SHP77 (cell line): ENCODE measurements at places on chromosomes 1 and 21.

- DNase-seq: no peak
Observed at GRCh38 chr21:43279578-43279894, 110.7 kb downstream of the CRYAA start.

- DNase-seq: no peak
Observed at GRCh38 chr1:202798792-202799331, 9.4 kb downstream of the KDM5B start.

GRCh38 chr1:153397051-153397923, 6.4 kb upstream of the S100A8 start:
- no peak for DNase-seq

GRCh38 chr1:162319493-162320175, 57.0 kb downstream of the SPATA46 start:
- DNase-seq: no peak

- no peak for DNase-seq
Observed at GRCh38 chr1:195594322-195594721, 1013.9 kb downstream of the KCNT2 start.

DNA sequence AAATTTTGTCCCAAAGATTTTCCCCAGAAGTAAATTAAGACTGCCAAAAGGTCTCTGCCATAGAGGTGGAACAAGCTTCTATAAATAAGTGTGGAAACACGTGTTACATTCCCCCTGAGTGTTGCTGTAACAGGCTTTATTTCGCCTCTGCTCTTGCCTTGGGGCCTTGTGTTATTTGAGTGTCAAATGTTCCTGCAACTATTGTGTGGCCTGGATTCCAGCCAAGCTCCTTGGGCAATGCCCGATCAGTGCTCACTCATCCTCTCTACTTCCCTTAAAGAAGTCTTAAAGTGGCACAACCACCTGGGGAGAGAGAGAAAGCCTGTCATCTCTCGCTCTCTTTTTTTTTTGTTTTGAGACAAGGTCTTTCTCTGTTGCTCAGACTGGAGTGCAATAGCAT, 156.7 kb downstream of the NR5A2 start:
- peak; percentile 22 for DNase-seq

DNA sequence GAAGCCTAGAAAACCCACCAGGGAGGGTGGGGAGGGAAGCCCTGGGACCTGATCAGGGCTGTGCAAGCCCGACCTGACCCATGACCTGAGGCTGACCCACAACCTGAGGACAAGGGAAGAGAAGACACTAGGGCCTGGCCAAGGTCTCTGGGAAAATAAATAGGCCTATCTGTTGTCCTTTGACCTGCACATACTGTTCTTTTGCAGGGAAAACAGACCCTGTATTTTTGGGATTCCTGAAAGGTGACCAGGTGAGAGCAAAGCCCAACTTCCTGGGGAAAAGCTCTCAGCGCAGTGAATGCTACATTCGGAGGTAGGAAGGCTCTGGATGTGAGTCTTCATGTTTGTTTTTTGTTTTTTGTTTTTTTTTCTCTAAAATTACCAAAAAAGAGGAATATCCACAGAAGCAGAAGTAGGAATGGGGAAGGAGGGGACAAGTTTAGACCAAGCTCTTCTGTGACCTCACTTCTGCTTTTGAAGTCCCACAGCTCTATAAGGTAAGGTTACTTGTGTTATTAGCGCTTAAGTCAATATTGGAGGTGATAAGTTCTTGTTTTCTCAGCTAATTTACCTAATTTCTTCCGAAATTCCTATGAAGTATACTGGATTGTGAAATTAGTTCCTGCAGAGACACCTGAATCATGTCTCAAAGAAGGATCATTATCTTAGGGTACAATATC, 26.2 kb upstream of the LYST start:
- DNase-seq: no peak

DNA sequence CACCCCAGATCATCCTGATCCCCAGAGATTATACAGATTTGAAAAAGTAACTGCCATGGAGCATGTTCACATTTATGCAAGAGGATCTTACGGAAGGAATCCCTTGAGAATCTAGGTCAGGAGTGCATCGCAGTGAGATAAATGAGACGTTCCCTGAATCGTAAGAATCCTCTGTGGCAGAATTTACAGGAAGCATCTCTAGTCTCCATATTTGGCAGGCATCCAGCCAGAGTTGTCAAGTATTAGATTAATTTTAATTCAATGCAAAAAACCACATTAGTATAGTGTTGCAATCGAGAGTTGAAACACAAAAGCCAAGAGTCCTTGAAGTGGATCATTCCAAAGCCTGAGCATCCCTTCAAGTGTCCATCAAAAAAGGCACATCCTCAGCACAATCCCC, 100.8 kb downstream of the RRAGC start:
- DNase-seq: no peak

DNA sequence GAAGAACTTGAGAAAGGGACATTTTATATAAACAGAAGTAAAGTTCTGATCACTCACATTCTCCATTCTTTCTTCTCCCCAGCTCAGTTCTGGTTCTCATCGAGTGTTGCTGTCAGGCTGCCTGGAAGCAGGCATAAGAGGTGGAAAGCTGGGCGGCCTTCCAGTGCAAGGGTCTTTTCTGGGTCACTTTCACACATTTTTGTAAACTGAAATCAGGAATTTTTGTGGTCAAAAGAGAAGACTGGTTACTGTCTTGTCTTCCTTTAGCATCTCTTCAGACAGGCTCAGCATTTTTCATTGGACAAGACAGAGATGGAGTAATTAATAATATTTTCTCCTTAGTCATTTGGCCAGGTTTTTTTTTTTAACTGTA, 93.7 kb downstream of the CTH start:
- no peak for DNase-seq

DNA sequence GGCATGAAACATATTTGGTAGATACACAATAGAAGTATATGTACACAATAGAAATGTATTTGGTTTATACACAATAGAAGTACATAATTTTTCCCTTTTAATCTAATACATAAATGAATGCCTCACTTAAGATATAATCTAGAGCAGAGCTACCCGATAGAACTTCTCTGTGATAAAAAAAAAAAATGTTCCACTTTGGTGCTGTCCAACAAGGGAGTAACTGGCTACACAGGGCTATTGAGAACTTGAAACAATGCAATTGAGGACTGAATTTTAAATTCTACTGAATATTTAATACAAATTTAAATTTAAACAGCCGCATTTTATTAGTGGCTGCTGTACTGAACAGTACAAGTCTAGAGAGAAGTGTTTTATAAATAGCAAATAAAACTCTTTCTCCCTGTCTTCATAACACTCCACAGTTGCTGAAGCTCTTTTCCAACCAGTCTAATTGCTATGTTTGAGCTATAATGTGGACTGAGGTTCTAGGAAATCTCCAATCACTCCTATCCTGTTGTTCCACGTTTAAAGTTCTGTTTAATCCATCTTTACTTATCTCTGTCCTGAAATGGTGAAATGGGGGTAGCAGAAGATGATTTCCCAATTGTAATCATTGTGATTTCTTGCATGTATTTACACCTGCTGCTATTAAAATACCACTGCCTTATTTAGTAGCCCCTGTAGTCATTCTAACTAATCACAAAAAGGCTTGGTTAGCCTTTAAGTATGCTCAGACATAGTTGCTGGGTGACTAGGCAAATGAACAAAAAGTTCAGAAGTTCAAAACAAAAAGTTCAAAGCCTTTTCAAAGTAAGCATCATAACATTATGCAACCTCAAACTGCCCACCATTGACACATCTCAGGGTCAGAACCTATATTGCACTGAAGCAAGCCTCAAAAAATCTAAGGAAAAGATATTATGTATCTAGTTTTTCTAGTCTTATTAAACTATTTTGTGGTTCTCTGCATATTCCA, 192.3 kb upstream of the C1orf87 start:
- DNase-seq: no peak

- no peak for DNase-seq
Observed at GRCh38 chr1:13751985-13752384, 52.0 kb downstream of the PRDM2 start.

DNA sequence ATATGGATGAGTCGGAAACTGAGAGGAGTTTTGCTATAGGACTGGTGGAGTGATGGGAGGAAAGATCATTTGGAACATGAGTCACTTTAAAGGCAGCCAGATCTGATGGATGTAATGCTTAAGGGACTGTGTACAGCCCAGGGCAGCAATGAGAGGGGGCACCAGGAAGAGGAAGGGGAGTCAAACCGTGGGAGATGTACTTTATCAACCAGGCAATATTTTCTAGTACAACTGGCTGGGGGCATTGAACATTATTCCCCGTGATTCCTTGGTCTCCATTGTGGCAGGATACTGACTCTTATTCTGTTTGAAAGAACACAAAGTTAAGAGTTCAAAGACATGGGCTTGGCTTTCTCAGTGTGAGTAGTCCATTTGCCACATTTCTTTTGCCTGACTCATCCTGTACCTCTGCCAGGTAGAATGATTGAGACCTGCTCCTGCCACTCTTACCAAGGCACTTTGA, 268.2 kb upstream of the NR5A2 start:
- no peak for DNase-seq

DNA sequence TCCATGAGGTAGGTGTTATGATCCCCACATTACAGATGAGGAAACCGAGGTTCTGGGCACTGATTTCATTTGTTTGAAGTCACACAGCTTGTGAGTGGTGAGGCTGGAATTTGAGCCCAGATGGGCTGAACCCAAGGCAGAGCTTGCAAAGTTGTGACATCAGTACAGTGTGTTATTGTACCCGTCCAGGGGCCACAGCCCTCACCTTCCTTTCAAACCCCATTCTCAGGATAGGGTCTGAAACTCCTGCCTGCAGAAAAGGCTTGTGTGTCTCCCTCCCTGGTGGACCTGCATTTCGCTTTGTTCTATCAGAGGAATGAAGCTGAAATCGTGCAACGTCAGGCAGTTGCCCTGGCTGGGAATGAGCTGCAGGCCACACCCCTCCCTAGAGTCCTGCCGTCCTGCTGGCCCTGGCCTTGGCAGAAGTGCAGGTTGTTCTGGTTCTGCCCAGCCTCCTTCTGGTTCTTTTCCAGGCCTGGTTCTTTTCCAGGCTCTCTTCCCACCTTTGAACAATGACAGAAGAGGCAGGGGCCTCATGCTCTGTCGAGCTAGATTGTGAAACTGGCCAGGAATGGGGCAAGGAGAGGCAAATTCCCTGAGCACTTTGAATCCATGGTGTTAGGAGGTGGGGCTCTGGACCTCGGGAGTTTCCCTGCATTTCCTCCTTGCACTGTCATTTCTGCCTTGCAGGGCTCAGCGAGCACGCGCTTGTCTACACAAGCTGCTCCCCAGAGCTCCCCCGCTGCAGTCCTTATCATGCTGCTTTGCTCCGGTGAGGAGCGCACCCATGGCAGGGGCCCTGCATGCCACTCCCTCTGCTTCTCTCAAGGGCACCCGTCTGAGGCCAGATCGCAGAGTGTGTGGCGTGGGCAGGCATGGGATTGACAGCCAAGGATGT, 8.2 kb upstream of the MYOM3 start:
- no peak for DNase-seq

GRCh38 chr1:119373465-119373864, 4.9 kb downstream of the HAO2 start:
- DNase-seq: no peak

GRCh38 chr1:186865253-186865652, 36.5 kb downstream of the PLA2G4A start:
- DNase-seq: no peak

GRCh38 chr1:110506541-110506940, 12.4 kb downstream of the KCNA10 start:
- no peak for DNase-seq

- no peak for DNase-seq
Observed at GRCh38 chr1:81998165-81998564, 197.4 kb downstream of the ADGRL2 start.

- DNase-seq: peak; percentile 2
Observed at GRCh38 chr1:106907795-106908194, 148.7 kb upstream of the PRMT6 start.

GRCh38 chr1:94535879-94536278, 5.7 kb downstream of the F3 start:
- DNase-seq: no peak

- DNase-seq: no peak
Observed at GRCh38 chr1:235266325-235266724, 61.7 kb downstream of the ARID4B start.

DNA sequence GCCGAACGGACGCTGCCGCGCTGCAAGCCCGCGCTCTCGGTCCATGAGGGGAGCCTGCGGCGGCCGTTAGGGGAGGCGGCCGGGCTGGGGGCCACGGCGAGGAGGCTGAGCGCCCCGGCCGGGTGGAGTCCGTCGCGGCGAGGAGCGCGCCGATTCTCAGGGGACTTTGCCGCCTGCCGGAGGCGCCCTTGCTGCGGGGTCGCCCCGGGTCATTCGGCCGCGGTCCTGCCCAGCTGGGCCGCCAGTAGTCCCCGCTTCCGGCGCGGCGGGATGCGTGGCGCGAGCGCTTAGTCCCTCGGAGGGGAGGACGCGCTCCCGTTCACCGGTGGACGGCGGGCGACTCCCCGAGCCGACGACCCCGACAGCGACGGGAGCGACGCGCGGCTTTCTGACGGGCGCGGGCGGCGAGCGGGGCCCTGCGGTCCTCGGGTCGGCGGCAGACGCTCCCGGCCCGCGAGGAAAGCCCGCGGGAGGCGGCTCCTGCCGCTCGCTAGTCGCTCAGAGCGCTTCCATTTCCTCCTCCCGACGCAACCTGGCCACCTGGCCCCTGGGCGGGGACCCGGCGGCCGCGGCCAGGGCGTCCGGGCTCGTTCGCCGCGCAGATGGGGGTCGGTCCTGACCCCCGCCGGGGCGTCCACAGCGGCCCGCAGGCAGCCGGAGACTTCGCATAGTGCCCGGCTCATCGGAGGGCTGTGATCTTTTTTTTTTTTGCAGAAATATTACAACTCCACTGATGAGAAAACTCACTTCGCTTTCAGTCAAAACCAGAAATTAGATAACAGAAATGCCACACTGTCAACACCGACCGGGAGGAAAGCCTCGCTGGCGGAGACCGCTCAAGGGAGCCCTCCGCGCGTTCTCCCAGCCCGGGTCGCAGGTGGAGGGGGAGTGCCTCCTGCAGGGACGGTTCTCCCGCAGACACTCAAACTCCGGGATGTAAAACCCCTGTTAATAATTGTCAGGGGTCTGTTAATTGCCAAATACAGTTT, 641 bp upstream of the ZBTB21 start:
- DNase-seq: peak; percentile 37
